ENCODE measurements at places on chromosomes 4 and X. TPM values are rescaled to one million over a fixed set of nuclear protein-coding genes. Genes with fewer than 3 reads are reported as not detected.

The RIBC1 gene
- total RNA-seq: 0.59 TPM

The IL13RA2 gene
- 1.3 TPM for total RNA-seq

The ESX1 gene
- total RNA-seq: not detected

The SPANXD gene
- total RNA-seq: not detected

The PLAC8 gene
- total RNA-seq: 6.3 TPM

The STAP1 gene
- not detected for total RNA-seq

The SH2D1A gene
- not detected for total RNA-seq

The CXCL1 gene
- 2.2 TPM for total RNA-seq

The TMEM185A gene
- 27.8 TPM for total RNA-seq

The SSX1 gene
- total RNA-seq: not detected

The TMEM35A gene
- total RNA-seq: 48.9 TPM

The BEX2 gene
- 101 TPM for total RNA-seq

The CPE gene
- 617 TPM for total RNA-seq

The IBSP gene
- not detected for total RNA-seq

The SPANXN4 gene
- total RNA-seq: not detected

The ATP1B4 gene
- total RNA-seq: not detected

The PRKX gene
- 21.7 TPM for total RNA-seq

The VCX3B gene
- total RNA-seq: not detected

The BTK gene
- 6.1 TPM for total RNA-seq

The CLDN2 gene
- not detected for total RNA-seq

The MAGEC1 gene
- 0.18 TPM for total RNA-seq

The CPZ gene
- not detected for total RNA-seq

The PARM1 gene
- total RNA-seq: 46.1 TPM

The TIMP1 gene
- 16.1 TPM for total RNA-seq

The ADGRG2 gene
- total RNA-seq: not detected

The STS gene
- total RNA-seq: 20.1 TPM

The MSX1 gene
- 7.5 TPM for total RNA-seq

The ARHGAP6 gene
- 2.0 TPM for total RNA-seq

The REELD1 gene
- total RNA-seq: 0.30 TPM

The PAGE4 gene
- total RNA-seq: not detected

The SCLT1 gene
- total RNA-seq: 26.9 TPM

The MRPS18C gene
- total RNA-seq: 42.6 TPM

The TRPC5OS gene
- 0.50 TPM for total RNA-seq

The EPHA5 gene
- 15.7 TPM for total RNA-seq

The HPRT1 gene
- total RNA-seq: 44.9 TPM

The MAGEA2 gene
- total RNA-seq: not detected

The FDCSP gene
- not detected for total RNA-seq

The FHIP1A gene
- total RNA-seq: 4.7 TPM

The RASGEF1B gene
- 15.7 TPM for total RNA-seq

The CRLF2 gene
- total RNA-seq: 0.68 TPM

The LNX1 gene
- total RNA-seq: 56.9 TPM

The GAGE2A gene
- total RNA-seq: not detected

The RAB33A gene
- 20.8 TPM for total RNA-seq

The JAKMIP1 gene
- total RNA-seq: 69.9 TPM

The SPOCK3 gene
- 36.8 TPM for total RNA-seq

The ZNF182 gene
- total RNA-seq: 8.8 TPM

Data from dorsolateral prefrontal cortex (tissue), 122 donors.